ENCODE measurements at places on chromosomes 7 and 10. TPM values are rescaled to one million over a fixed set of nuclear protein-coding genes. Genes with fewer than 3 reads are reported as not detected.

DNA sequence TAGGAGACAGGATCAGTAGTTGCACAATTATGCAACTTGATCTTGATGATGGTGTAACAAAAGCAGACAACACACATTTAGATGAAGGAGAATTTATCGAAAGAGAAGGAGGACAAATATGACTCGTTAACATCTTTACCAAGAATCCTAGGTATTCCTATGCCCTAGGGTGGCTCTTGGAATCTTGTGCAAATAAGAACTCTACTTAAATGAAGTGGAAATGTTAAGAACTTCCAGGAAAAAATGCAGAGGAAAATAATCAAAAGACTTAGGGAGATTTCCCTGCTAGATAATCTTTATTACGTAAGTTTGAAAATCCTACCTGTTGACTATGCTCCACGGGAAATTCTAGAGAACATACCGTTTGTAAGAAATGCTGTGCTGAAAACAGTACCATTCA, 485.4 kb downstream of the POM121L12 start:
- H3K4me1 ChIP-seq: no peaks in the 10 kb centered on the region
- no peaks in the 10 kb centered on the region for H3K27me3 ChIP-seq
- no peak for DNase-seq
- no peak overlapping the region for H3K4me3 ChIP-seq

- DNase-seq: peak; percentile 36
- no peak overlapping the region for H3K4me3 ChIP-seq
- no peaks in the 10 kb centered on the region for H3K36me3 ChIP-seq
- H3K27ac ChIP-seq: peak overlapping the region; percentile 25
- peaks cover 22% of the 10 kb centered on the region for H3K27me3 ChIP-seq
These were observed 8.8 kb upstream of the AFAP1L2 start for GRCh38 chr10:114412907-114413797.

DNA sequence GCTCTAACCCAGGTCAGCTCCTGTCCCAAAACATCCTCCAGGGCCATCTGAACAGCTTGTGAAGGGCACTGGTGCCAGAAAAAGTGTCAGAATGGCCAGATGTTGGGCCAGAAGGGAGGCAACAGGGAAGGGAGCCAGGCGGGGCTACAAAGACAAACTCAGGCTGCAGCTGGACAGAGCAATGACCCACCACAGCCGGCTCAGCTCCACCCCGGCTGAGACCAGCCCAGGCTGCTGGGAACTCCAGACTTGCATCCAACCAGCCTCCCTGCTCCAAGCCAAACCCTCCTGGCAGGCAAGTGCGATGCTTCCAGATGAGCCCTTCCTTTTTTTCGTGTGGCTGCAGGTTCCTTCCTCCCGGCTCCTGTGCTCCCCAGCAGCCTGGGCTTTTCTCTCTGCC, 466.9 kb downstream of the PTPRN2 start:
- H3K4me3 ChIP-seq: no peak overlapping the region
- no peak overlapping the region for H3K27ac ChIP-seq
- no peaks in the 10 kb centered on the region for H3K36me3 ChIP-seq
- H3K27me3 ChIP-seq: no peaks in the 10 kb centered on the region
- no peak for DNase-seq
- H3K4me1 ChIP-seq: no peaks in the 10 kb centered on the region

- no peak overlapping the region for H3K27ac ChIP-seq
- no peak overlapping the region for H3K4me3 ChIP-seq
- H3K36me3 ChIP-seq: no peaks in the 10 kb centered on the region
- H3K27me3 ChIP-seq: no peaks in the 10 kb centered on the region
- H3K4me1 ChIP-seq: no peaks in the 10 kb centered on the region
These were observed 73.3 kb downstream of the TAF3 start for GRCh38 chr10:7891634-7892033.

- no peak overlapping the region for H3K4me3 ChIP-seq
- no peaks in the 10 kb centered on the region for H3K27me3 ChIP-seq
- H3K36me3 ChIP-seq: no peaks in the 10 kb centered on the region
- H3K27ac ChIP-seq: no peak overlapping the region
These were observed 12.2 kb upstream of the PSAP start for GRCh38 chr10:71863203-71863602.

PNLIPRP1 gene
- 1.6 TPM for total RNA-seq

UCMA gene
- total RNA-seq: not detected

- H3K4me1 ChIP-seq: no peaks in the 10 kb centered on the region
- no peak overlapping the region for H3K27ac ChIP-seq
- no peaks in the 10 kb centered on the region for H3K36me3 ChIP-seq
These were observed 299.4 kb downstream of the SNX13 start for GRCh38 chr7:17640730-17641377.

DNA sequence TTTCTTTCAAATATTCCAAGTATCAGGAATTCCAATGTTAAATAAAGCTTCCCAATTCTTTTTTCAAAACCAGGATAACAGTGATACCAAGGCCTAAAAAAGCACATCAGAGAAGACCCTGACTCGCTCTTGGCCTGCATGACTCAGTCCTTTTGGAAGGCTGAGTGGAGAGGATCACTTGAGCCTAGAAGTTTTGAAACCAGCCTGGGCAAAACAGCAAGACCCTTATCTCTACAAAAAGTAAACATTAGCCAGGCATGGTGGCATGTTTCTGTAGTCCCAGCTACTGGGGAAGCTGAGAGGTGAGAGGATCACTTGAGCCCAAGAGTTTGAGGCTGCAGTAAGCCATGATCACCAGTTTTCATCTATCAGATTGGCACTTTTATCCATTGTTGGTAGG, 18.7 kb downstream of the NFE2L3 start:
- H3K27me3 ChIP-seq: no peaks in the 10 kb centered on the region
- DNase-seq: no peak
- no peaks in the 10 kb centered on the region for H3K36me3 ChIP-seq
- H3K4me3 ChIP-seq: no peak overlapping the region
- no peak overlapping the region for H3K27ac ChIP-seq
- peaks cover 8% of the 10 kb centered on the region for H3K4me1 ChIP-seq

- H3K4me3 ChIP-seq: no peak overlapping the region
- H3K27ac ChIP-seq: no peak overlapping the region
- no peak for DNase-seq
These were observed 26.0 kb downstream of the GSDME start for GRCh38 chr7:24731313-24731712.

CALHM1 gene
- total RNA-seq: not detected

DNA sequence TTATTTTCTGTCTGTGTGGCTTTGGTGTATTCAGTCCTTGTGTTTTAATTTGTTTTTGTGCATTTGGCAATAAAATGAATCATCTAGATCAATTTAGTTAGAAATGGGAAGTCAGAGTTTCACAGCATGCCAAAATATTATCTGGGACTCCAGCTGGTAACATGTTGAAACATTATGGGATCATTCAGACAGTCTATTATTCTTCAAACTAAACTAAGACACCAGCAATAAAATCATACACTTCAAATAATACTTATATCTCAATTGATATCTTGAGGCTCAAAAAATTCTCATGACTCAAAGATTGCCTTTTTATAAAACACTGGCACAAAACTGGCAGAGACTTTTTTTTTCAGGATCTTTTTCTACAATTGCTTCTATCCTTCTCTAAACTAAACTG, 5.8 kb upstream of the RP9 start:
- H3K4me3 ChIP-seq: no peak overlapping the region
- no peak for DNase-seq
- H3K27me3 ChIP-seq: no peaks in the 10 kb centered on the region
- no peaks in the 10 kb centered on the region for H3K36me3 ChIP-seq
- peaks cover 4% of the 10 kb centered on the region for H3K4me1 ChIP-seq

- DNase-seq: no peak
- H3K27ac ChIP-seq: no peak overlapping the region
- H3K27me3 ChIP-seq: no peaks in the 10 kb centered on the region
- no peaks in the 10 kb centered on the region for H3K4me1 ChIP-seq
- H3K4me3 ChIP-seq: no peak overlapping the region
These were observed 360.4 kb downstream of the PARD3 start for GRCh38 chr10:34454590-34455261.

DNA sequence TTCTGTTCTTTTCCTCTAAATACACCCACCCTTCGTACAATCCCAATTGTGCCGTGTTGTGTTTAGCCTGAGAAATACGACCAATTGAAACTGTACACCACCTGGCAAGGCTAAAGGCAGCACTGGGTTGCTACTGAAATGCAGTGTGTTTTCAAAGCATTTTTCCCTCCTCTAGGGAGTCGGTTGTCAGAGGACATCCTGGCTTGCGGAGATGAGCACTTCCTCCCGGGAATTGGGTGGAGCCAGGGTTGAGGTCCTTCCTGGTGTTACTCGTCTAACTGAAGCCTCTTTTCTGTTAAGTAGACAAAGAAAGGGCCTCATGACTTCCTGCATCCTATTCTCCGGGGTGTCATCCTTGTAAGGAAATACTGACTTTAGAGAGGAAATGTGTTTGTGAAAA, 133.5 kb downstream of the MTPAP start:
- no peaks in the 10 kb centered on the region for H3K36me3 ChIP-seq
- no peak overlapping the region for H3K4me3 ChIP-seq
- H3K4me1 ChIP-seq: no peaks in the 10 kb centered on the region

MUC3A gene
- 30.8 TPM for total RNA-seq

DNA sequence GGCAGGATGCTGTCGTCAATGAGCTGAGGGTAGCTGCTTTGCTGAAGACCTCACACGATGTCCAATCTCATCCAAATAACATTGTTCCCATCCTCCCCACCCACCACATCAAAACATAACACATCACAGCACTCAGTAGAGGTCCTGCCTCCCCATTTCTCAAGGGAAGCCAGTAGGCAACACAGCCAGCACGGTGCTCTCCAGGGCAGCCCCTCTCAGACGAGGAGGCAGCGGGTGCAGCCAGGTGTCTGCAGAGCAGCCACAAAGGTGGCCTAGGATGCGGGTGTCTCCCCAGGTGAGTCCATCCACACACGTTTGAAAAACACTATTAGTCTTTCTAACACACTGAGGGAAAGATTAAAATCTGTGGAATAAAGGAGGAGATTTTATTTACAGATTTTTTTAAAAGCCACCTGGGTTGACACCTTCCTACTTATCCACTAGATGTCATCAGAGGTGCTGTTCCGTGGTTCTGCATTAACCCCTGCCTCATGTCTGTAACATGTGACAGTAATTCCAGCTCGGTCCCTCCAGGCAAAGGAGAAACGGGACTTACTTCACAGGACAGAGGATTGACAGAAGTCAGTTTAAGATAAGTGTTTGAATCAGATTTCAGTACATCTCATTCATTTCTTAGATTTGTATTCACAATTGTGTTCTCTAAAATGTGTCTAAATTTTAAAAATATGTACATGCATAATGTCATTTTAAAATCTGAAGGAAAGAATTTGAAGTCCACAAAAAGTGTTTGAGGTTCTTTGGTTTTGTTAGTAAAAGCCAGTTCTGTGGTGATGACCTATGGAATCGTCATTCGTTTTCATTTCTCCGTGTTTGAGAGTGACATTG, 68.0 kb downstream of the LANCL2 start:
- no peaks in the 10 kb centered on the region for H3K4me1 ChIP-seq
- no peak overlapping the region for H3K27ac ChIP-seq
- no peaks in the 10 kb centered on the region for H3K36me3 ChIP-seq
- peak; percentile 40 for DNase-seq

GCC1 gene
- total RNA-seq: 17.9 TPM

GRCh38 chr7:26397796-26398426, 106.2 kb downstream of the SNX10 start:
- peak overlapping the region; percentile 25 for H3K4me3 ChIP-seq
- no peaks in the 10 kb centered on the region for H3K36me3 ChIP-seq
- peaks cover 22% of the 10 kb centered on the region for H3K4me1 ChIP-seq
- H3K27ac ChIP-seq: no peak overlapping the region
- no peak for DNase-seq

HKDC1 gene
- 1.7 TPM for total RNA-seq

CCDC186 gene
- total RNA-seq: 17.1 TPM

GRCh38 chr7:106448992-106449859, 164.4 kb upstream of the NAMPT start:
- no peak for DNase-seq
- no peak overlapping the region for H3K4me3 ChIP-seq
- H3K27ac ChIP-seq: no peak overlapping the region
- H3K36me3 ChIP-seq: no peaks in the 10 kb centered on the region
- no peaks in the 10 kb centered on the region for H3K4me1 ChIP-seq
- no peaks in the 10 kb centered on the region for H3K27me3 ChIP-seq

SLC4A2 gene
- total RNA-seq: 240 TPM

DNA sequence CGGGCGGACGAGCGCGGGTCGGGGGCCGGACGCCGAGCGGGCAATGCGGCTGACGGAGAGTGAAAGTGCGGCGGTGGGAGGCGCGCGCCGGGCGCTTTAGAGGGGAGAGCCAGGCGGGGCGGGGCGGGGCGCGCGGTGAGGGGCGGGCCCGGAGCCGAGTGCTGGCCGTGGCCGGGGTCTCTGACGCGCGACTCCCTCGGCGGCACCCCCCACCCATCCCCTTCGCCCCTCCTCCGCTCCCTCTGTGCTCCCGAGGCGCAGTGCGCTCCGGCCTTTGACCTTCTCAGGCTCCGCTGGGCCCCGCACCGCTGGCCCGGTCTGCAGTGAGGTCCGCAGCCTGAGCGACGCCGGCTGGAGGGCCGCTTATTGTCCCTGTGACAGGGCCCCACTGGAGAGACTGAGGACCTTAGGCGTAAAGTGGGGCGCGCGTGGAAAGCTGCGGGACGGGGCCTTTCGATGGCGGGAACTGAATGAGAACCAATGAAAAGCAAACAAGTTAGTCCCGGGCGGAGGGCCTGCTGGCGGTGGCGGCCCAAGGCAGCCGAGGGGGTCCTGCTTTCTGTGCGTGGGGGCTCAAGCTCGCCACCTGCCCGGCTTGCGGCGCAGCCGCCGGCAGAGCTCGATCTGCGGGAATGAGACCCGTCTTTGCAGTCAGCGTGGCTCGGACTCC, at the start of gene CXCL12:
CXCL12 (minus strand) TSS at position 72 of the 670 bp plus-strand sequence. CDS start 92 bp downstream, outside the sequence.
- H3K4me3 ChIP-seq: no peak within 1 kb of the TSS
- DNase-seq: no peak
- no peaks in the 10 kb centered on the region for H3K36me3 ChIP-seq
- H3K27me3 ChIP-seq: no peaks in the 10 kb centered on the region

DNA sequence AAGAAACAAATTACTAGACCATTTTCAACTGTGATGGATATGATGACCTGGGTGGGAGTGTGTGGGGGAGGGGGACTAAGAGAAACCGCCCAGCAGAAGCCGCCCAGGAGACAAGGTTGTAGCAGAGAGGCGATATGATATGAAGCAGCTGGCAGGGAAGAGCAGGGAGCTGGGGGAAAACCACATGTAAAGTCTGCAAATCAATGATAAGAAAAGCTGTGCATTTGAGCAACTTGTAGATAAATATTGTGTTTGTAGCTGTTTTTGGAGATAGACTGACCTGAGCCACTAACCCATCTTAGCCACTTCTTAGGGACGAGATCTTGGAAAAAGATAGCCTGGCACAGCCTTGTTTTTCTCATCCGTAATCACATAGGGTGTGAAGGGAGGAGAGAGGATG, 252.6 kb downstream of the SEC23IP start:
- peaks cover 55% of the 10 kb centered on the region for H3K27me3 ChIP-seq
- no peaks in the 10 kb centered on the region for H3K36me3 ChIP-seq
- no peaks in the 10 kb centered on the region for H3K4me1 ChIP-seq
- H3K27ac ChIP-seq: no peak overlapping the region
- DNase-seq: no peak
- no peak overlapping the region for H3K4me3 ChIP-seq

GRCh38 chr10:26573674-26574073, 123.8 kb upstream of the PDSS1 start:
- no peak overlapping the region for H3K4me3 ChIP-seq
- peak; percentile 12 for DNase-seq
- no peaks in the 10 kb centered on the region for H3K36me3 ChIP-seq

- H3K36me3 ChIP-seq: no peaks in the 10 kb centered on the region
- H3K27me3 ChIP-seq: no peaks in the 10 kb centered on the region
- peaks cover 5% of the 10 kb centered on the region for H3K4me1 ChIP-seq
- DNase-seq: no peak
- peak overlapping the region; percentile 78 for H3K27ac ChIP-seq
These were observed 525 bp downstream of the UBE2D4 start for GRCh38 chr7:43926798-43927123.

All from HCT116 (cell line).